ENCODE measurements at places on chromosomes 16 and 17.

GRCh38 chr17:51500454-51500853 lies 240.1 kb downstream of the UTP18 start:
- peaks cover 2% of the 10 kb centered on the region for H3K27me3 ChIP-seq
- H3K36me3 ChIP-seq = no peaks in the 10 kb centered on the region
- H3K4me1 ChIP-seq = no peaks in the 10 kb centered on the region
- DNase-seq = no peak
- no peak overlapping the region for H3K4me3 ChIP-seq

DNA sequence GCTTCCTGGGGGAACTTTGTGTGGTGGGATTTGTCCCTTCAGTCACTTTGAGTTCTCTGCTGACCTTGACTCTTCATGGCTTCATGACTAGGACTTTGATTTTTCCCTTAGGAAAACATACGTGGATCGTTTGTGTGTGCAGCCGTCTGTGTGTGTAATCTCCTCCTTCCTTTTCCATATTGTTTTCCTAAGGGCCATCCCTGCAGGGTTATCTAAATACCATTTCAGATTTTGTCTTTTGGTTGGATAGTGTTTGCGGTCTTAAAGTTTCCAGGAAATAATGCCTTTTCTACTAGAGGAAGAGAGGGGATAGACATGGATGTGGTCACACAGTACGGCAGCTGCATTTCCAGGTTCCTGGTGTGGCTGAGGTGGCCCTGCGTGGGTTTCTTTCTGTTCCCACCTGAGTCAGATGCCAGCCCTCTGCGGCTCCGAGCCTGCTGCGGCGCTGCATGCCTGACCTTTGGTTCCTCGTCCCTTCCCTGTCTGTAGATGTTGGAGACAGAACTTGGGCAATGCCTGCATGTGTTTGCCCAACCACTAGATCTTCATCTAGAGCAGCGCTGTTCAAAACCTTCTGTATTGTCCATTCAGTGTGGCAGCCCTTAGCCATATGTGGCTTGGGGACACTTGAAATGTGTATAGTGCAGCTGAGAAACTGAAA lies 72.0 kb upstream of the LGALS9 start:
- H3K27me3 ChIP-seq = no peaks in the 10 kb centered on the region
- no peaks in the 10 kb centered on the region for H3K4me1 ChIP-seq
- H3K36me3 ChIP-seq = peaks cover 10% of the 10 kb centered on the region
- no peak overlapping the region for H3K27ac ChIP-seq
- DNase-seq = no peak

DNA sequence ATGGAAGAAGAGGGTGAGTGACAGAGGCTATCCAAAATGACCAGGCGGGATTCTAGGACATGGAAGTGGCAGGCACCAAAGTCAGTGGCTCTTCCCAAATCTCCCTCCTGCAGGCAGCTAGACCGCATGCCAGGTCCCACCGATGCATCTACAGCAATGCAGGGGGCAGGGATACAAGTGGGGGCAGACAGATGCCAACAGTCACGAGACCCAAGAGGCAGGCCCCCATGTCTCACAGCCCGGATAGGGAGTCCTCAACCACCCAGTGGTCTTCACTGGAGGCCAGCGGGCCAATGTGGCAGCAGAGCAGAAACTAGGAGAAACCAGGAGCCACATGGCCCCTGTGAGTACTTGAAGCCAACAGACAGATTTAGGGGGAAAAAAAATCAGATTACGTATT lies 20.0 kb downstream of the NPLOC4 start:
- no peak for DNase-seq
- no peak overlapping the region for H3K4me3 ChIP-seq
- H3K27ac ChIP-seq = no peak overlapping the region
- no peaks in the 10 kb centered on the region for H3K27me3 ChIP-seq

- no peak for DNase-seq
- H3K4me1 ChIP-seq = peaks cover 19% of the 10 kb centered on the region
- no peaks in the 10 kb centered on the region for H3K27me3 ChIP-seq
- no peaks in the 10 kb centered on the region for H3K36me3 ChIP-seq
- H3K27ac ChIP-seq = no peak overlapping the region
Observed at GRCh38 chr17:50423553-50424159, 2.4 kb upstream of the ACSF2 start.

DNA sequence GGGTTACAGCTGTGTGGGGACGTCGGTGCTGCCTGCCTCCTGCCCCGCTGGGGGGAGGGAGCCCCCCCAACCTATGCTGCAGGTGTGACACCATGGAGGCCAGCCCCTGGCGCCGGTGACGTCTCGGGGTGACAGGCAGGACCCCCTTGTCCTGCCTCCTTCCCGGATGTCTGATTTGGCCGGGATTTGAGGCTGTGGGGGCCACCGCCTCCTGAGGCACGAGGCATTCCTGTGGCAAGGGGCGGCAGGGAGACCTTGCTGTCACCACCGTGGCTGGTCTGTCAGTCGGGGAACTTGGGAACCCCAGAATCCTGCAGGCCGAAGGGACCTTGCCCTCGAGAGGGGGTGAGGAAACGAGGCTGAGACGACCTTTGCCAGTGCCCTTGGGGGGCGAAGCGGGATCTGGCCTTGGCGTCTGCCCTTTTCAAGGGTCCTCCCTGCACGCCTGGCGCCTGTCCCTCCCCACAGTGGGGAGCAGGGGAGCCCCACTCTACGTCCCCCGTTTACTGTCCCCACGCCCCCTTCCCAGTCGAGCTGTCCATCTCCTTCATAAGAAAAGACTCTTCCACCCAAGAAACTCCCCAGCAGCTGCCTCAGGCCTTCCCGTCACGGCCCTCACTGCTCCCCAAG lies 74.4 kb downstream of the METRNL start:
- no peak overlapping the region for H3K27ac ChIP-seq
- no peak for DNase-seq
- no peak overlapping the region for H3K4me3 ChIP-seq
- no peaks in the 10 kb centered on the region for H3K4me1 ChIP-seq
- no peaks in the 10 kb centered on the region for H3K36me3 ChIP-seq
- H3K27me3 ChIP-seq = no peaks in the 10 kb centered on the region

DNA sequence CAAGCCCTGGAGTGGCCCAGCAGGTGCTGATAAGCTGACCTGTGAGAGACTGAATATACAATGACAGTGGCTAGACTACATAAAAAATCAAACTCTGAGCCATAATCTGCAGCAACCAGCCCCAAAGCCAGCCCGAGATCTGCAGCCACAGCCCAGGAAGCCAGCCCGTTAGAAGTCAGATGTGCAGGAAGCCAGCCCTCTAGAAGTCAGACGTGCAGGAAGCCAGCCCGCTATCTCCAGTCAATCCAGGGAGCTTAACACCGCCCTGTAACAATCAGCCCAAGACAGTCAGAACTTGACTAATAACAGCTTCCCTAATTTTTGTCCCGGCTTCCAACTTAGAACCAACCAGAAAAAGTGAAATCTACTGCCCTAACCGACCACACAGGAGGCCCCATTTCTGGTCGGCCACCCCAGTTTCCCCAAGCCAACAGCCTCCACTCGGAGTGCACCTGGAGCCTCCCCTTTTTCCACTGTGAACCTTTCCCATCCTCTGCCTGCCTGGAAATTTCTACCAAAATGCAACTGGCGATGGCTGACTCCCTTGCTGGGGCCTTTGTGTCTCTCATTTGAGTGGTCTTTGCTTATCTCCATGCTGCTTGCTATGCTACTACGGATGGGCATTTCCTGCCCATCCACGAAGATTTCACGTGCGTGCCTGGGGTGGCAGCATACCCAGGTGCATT lies 769.3 kb downstream of the KCNJ18 start:
- H3K4me1 ChIP-seq = no peaks in the 10 kb centered on the region
- H3K36me3 ChIP-seq = no peaks in the 10 kb centered on the region
- no peak overlapping the region for H3K4me3 ChIP-seq
- no peak for DNase-seq
